ENCODE measurements at places on chromosomes 5 and 9.

DNA sequence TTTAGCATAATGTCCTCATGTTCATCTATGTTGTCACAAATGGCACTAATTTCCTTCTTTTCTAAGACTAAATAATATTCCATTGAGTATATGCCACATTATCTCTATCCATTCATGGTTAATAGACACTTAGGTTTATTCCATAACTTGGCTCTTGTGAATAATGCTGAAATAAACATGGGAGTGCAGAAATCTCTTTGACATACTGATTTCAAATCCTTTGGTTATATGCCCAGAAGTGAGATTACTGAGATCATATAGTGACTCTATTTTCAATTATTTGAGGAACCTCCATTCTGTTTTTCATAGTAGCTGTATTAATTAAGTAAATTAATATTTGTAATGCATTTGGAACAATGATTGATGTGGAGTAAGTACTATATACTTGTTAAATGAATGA is 13.0 kb downstream of the SMIM3 start:
- DNase-seq: no peak

DNA sequence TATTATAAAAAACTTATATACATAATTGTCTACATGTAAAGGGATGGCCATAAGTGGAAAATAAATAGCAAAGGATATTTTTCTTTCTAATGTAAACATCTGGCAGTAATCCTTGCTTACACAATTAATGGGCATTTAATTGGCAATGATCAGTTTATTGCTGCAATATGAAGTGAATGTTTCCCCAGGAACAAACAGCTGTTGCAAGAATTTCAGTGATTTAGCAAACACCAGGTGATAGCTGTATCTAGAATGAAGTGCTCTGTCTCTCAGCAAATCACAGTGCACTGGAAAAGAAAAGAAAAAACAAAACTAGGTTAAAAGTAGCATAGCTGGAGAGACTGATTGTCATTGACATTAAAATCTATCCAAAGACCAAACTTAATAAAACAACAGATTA is 594.5 kb upstream of the ARRDC3 start:
- peak; percentile 19 for DNase-seq

GRCh38 chr9:107363516-107364152 is 80.6 kb downstream of the RAD23B start:
- DNase-seq: peak; percentile 85

DNA sequence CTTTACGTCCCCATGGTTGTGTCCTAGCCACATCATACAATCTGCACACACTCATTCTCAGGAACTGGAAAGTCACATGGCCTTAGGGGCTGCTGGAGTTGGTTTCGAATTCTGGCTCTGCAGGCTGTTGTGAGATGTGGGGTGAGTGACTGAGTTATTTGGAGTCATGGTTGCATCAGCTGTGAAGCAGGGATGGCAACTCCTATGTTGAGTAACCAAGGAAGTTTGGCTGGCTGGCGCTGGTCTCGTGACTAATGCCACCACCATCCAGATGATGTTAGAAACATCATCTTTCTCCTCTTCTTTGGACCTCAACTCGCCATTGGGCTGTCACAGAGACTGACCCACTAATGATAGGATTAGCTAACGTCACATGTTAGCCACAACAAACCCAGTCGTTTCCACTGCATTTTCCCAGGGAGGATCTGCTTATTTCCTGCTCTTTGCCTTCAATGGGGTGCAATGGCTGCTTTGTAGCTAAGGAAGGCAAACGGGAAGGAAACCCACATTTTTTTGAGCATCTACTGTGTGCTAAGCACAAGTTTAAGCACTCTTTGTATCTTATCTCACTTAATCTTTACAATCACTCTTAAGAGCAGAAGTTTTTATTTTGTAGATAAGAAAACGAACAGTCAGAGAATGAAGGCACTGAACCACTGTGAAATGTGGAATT is 78.1 kb upstream of the UBTD2 start:
- no peak for DNase-seq

DNA sequence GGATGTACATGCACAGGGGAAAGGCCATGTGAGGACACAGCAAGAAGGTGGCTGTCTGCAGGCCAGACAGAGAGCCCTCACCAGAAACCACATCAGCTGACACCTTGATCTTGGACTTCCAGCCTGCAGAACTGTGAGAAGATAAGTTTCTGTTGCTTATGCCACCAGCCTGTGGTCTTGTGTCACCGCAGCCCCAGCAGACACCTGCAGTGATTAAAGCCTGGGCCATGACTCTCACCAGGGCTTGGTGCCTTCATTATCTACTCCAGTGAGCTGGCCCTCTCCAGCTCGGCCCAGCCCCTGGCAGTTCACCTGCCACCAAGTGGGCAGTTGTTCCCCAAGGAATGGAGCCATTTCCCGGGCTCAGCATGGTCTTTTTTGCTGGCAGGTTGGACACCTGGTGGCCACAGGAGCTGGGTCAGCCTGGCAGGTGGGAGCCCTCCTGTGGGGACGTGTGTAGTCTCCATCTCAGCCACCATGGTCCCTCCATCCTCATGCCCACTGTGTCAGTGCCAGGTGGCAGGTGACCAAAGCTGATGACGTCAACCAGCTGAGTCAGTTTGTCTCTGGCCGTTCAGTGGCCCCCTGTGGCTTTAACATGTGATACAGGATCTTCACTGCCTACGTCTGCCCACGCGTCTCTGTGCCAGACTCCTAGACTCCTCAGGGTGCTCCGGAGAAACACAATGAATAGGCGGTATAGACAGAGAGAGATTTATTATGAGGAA is 99.9 kb upstream of the PPP1R26 start:
- DNase-seq: no peak

GRCh38 chr5:10913841-10914240 is 152.8 kb upstream of the DAP start:
- no peak for DNase-seq

DNA sequence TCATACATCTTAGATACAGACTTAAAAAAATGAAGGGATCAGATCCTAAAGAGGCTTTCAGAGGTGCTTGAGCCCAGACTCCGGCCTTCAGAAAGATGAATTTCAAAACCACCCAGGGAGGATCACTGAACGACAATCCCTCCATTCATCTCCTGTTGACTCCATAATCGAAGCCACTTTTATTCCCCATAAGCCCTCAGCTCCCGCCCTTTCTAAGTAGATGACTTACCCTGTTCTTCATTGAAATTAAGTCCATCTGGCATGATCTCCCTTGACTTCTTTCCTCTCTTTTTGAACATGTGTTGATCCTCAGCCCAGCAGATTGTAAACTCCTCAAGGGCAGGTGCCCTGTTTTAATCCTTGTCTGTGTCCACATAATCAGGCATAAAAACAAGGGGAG is 50.8 kb upstream of the ASTN2 start:
- DNase-seq: peak; percentile 79

DNA sequence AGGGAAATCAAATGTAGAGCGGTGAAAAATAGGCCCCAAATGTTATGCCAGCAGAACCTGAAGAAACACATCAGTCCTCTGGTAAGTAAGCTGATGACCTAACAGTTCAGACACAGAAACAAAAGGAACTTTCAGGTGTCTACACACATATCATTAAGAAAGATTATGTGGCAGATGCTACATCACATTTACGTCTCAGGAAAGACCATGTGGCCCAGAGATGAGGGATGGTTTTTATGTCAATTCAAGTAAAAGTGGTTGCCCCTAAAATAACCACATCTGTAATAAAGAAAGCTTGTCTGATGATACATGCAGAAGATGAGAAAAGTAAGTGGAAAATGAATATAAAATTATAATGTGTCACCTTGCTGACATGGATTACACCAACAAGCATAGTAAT is 31.4 kb downstream of the GNAQ start:
- peak; percentile 31 for DNase-seq

DNA sequence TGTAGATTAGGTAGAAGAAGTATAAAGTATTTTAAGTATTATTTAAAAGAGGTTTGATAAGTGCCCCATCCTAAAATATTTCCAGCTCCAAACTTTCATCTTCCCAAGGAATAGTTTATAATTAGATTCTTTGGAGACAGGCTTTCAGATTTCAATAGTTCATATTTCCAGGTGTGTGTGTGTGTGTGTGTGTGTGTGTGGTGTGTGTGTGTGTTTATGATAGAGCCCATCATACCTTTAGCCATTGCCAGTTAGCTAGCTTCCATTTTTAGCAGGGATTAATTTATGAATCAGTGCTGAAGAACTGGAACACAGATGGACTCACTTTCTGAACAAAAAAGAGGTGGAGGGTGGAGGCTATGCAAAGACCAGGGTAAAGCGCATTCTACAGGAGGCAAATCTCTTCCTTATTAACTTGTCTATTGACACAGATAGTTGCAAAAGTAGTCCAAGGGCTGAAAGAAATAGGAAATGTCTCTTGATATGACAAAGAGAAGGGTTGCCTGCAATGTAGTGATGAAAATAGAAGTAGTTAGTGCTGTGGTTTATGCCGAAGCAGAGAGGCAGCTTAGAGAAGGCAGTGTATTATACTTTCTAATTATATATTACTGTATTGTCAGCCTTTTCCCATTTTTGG is 301.1 kb downstream of the MAN2A1 start:
- no peak for DNase-seq

GRCh38 chr5:75656311-75657003 is 45.2 kb downstream of the ANKDD1B start:
- no peak for DNase-seq

Measured in NCI-H524 (cell line).